CD4-positive, alpha-beta T cell treated with Interferon alpha-2 for 1 hour (primary cell): ENCODE measurements at places on chromosomes 2 and 18.

DNA sequence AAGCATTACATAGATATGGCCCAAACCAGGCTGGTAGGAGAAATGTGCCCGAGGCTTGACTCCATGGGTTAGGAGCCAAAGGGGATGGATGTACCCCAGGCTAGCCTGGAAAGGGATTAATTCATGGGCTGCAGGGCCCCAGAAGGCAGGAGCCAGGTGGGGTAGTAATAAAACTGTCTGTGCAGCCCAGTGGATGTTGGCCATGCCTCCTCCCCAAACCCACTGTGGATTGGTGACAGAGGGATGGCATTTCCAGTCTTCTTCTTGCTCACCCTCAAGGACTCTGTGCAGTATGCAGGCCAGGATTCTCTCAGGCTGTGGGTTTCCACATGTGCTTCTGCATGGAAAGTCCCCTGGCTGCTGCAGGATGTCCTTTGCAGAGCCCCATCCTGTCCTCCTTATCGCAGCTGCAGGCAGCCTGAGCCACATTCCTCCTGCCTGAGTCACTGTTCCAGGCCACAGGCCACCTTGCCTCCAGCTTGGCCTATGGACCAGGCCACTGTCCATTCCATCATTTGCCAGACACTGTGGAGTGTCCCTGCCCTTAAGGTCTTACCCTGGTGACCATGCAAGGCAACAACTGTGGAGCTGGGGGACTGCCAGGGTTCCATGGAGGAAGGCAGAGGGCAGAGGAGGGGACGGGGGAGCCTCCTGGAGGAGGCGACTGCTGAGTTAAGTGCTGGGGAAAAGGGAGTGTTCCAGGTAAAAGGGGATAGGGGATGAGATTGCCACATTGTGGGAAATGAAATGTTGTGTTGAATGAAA is 38.9 kb downstream of the INO80C start:
- DNase-seq, result no peak

DNA sequence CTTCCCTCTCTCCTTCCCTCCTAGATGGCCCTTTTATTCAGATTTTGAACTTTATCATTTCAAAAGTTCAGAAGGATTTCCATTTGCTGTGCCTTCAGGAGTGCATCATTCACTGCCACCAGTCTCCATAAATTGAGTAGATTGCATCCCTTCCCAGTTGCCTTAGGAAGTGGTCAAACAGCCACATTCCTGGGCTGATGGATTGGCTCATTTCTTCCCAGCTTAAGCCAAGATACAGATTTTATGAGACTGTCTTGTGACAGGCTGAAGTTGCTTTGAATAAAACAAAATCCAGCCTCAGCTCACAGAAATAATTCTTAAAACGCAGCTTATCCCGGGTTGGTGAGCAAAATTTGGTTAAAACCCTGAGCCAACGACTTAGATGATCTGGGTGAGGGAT is 9.8 kb downstream of the NRP2 start:
- no peak for DNase-seq

DNA sequence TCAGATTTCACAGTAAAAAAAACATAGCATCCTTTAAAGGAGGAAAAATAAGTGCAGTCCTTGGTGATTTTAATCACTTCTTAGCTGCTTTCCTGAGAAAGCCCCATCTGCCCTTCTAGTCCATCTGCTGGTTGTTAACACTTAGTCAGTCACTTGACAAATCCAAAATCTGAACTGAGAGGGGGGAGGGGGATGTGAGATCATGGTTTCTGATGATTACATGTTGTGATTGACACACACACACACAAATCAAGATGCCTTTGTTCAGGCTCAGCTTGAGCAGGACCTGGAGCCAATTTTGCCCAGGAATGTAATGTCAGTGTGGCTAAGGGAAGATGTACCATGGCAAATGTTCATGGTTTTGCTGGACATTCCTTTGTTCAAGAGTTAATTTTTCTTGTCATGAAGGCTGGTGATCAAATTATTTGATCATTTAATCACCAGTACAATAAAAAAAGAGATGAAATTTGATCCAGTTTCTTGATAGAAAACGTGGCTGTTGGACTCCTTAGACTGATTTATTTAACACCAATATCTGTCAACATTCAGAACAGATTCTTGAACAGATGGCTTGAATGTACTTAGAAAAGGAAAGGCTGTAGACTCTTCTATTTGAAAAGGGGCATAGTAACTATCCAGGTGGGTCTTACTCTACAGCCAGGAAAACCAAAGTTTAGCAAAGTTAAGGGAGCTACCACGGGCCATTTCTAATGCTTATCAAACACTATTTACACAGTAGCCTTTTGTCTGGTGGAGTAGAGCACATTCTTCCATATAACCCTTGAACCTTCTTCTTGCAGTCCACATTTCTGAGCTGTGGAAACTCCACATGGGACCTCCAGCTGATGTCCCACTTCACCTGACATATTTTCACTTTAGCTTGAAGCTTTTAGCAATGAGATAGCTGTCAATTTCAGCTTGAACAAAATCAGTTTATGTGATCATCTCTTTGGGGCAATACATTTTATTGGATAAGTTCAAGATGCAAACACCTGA is 408.7 kb downstream of the PIK3C3 start:
- DNase-seq, result no peak

DNA sequence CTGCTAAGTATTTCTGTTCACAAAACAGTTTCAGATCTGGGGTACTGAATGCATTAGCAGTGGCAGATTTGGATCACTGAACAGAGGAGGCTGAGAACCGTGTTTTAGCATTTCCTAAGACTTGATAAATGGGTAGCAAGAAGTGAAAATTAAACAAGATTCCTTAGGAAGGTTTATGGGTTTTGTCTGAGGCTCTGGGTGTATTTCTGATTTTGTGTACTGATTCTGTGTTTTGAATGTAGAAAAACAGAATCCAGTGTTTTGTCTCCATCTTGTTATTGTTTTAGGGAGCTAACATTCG is 1.4 kb downstream of the FAM117B start:
- no peak for DNase-seq

DNA sequence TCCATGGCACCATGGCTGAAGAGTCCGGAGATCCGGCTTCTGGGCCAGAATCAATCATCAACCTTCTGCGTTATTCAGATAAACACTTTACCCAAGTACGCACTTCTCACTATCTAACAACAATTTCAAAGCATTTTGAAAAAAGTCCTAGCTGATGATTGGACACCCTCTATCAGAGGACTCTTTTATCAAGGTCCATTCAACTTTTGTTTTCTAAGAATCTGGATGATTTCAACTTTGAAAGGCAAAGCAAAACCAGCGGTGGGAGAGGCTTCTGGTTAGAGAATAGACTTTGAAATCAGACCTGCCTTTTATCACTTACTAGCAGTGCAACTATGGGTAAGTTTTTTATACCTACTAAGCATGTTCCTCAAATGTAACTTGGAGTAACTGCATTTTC is 293.6 kb upstream of the TNP1 start:
- DNase-seq, result no peak

DNA sequence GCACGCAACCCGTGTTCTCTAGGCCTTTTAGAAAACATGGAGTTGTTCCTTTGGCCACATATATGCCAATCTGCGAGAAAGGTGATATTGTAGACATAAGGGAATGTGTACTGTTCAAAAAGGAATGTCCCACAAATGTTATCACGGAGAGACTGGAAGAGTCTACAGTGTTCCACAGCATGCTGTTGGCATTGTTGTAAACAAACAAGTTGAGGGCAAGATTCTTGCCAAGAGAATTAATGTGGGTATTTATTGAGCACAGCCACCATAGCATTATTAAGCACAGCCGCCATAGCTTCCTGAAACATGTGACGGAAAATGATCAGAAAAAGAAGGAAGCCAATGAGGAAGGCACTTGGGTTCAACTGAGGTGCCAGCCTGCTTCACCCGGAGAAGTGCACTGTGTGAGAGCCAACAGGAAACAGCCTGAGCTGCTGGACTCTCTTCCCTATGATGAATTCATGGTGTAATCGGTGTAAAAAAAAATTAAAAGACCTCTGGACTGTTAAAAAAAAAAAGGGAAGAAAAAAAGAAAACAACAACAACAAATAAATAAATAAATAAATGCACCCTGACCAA is 29.0 kb upstream of the REL start:
- DNase-seq, result no peak

DNA sequence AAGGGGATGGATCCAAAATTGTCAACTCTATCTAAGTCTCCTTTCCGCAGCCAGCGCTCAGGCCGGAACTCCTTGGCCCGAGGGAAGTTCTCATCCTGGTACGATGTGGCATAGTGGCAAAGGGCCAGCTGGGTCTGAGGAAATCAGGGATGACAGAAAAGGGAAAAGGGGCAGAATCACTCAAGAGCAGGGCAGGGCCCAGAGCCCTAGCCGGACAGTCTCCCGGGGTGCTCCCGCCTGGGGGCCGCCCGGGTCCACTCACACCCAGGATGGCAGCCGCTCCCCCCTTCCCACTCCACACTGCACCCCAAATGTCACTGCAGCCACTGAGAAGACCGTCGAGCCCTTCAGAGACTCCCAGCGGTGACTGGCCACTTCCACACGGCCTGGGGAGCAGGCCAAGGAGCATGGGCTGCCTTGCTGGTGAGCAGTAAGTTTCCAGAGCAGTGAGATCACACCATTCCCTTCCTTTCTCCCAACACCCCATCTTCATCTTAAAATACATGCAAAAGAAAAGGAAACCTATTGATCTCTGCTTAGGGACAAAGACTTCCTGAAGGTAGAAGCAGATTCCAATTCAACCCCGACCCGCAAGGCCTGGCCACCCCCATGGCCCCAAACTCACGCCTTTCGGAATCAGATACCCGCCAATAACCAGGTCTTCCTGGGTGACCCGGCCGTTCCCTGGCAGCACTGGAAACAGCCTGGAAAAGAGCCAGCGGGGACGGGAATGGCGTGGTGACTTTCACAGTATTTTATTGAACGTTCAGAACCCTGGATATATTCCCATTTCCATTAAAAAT is 26.7 kb downstream of the CYP27C1 start:
- DNase-seq, result no peak

DNA sequence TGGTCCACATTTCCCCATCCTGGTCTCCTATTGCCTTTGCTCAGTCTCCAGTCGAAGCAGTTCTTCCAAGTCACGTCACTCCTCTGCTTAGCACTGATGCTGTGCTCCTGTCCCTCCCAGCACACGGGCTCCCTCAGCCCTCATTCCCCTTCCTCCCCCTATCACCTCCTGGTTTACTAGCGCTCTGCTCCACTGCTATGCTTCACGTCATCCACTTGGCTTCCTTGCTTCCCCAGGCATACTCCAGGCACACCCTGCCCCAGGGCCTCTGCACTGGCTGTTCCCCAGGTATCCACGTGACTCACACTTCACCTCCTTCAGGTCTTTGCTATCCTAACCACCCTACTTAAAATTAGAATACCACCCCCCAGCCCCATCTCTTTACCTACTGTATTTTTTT is 269.3 kb downstream of the GLI2 start:
- DNase-seq, result no peak

- DNase-seq, result no peak
These were observed 19.3 kb downstream of the SLC30A3 start for GRCh38 chr2:27243391-27244130.

- DNase-seq, result no peak
These were observed 32.5 kb downstream of the DOCK10 start for GRCh38 chr2:225009768-225010167.

DNA sequence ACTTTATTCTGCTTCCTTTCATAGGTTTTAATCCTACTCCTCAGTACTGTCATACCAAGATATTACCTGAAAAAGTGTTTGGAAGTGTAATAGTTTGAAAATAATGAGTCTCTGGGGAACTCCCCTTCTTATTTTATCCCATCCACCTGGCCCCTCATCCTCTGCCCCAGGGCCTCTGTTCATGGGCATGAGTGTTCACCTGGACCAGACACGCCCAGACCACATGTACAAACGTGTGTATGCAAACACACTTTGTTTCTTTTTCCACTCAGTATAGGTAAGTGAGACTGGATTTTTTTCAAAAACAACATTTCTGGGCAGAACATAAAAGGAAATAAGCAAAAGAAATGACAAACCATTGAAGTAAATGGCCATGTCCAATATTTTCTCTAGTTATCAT is 62.1 kb upstream of the THSD7B start:
- DNase-seq, result no peak

DNA sequence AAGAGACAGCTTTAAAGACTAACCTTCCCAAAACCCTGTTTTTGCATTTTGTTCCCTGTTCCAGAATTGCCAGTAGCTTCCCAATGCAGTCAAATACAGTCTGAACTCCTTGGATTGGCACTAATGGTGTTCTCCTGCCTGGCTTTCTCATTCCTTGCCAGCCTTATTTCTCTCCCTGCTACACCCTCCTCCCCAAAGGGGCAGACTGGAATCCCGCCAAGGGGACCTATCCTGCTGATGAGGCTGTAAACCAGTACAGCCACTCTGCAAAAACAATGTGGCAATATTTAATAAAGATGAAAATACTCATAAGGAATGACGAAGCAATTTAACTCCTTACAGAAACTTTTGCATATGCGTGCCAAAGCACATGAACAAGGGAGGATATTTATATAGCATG is 4.5 kb upstream of the SLC4A5 start:
- DNase-seq, result no peak

DNA sequence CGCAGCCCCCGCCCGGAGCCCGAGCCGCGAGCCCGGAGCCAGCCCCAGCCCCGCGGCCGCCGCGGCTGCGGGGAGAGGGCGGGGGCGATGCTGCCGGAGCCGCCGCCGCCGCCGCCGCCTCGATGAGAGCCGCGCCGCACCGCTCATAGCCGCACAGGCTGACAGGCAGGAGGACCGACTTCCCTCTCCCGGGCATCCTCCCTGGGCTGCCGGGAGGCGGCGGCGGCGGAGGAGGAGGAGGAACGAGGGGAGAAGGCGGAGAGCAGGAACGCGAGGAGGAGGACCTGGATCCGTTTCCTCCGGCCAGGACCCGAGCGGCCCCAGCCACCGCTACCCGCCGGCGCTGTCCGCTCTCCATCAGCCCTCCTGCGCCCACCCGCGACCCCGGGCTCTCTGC is 370 bp downstream of the KLHL29 start:
- no peak for DNase-seq

- no peak for DNase-seq
These were observed 55.0 kb downstream of the ODC1 start for GRCh38 chr2:10392951-10393639.
